Foreskin fibroblast (primary cell): ENCODE measurements at places on chromosomes 7 and 10.

DNA sequence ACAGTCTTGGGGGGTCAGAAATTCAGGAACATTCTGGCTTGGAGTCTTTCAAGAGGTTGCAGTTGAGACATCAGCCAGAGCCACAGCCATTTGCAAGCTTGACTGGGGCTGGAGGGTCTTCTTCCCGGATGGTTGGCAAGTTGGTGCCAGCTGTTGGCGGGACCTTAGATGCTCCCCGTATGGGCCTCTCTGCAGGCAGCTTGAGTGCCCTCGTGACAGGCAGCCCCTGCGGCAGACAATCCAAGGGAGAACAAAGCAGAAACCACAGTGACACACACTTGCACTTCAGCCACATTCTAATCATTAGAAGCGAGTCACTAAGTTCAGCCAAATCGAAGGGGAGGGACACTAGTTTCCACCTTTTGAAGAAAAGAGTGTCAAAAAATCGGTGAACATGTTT, 59.4 kb upstream of the MXI1 start:
- peak; percentile 8 for DNase-seq

- peak; percentile 53 for DNase-seq
Observed at GRCh38 chr7:155811895-155812761, at the start of gene SHH. TSS of gene SHH (minus strand) at chr7:155812463. CDS start at chr7:155812122, 341 bp downstream.

DNA sequence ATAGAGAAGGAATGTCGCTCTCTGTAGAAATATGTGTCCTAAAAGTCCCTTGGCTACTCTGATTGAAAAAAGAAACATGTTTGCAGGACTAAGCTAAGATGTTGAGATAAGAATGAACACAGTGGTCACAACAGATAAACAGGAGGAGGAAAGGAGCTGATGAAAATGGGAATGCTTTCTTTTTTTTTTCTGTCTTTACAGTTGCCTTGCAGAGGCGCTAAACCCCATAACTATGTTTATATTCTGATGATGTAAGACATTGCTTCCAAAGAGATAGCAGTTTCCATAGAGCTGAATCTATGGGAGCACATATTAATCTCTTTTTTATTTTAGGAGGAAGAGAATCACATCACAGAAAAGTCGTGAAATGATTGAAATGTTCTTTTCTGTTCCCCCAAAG, 153.5 kb upstream of the LYZL1 start:
- no peak for DNase-seq

- no peak for DNase-seq
Observed at GRCh38 chr10:122077311-122077875, 88.4 kb downstream of the TACC2 start.

GRCh38 chr7:137462074-137462715, 118.7 kb upstream of the PTN start:
- DNase-seq = peak; percentile 77

DNA sequence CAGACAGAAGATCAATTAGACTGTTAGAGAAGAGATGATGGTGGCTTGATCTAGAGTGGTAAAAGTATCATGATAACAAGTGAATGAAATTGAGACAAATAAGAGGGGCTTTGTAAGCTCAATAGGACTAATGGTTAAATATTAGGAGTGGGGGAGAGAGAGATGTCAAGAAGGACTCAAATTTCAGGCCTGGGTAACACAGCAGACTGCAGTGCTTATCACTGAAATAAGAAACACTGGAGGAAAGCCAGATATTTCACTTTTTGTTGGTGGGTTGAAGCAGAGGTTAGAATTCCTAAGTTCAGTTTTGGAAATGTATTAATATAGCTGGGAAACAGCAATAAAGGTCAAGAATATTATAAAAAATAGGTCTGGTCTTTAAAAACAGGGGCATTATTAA, 74.6 kb downstream of the ORC5 start:
- DNase-seq = no peak

DNA sequence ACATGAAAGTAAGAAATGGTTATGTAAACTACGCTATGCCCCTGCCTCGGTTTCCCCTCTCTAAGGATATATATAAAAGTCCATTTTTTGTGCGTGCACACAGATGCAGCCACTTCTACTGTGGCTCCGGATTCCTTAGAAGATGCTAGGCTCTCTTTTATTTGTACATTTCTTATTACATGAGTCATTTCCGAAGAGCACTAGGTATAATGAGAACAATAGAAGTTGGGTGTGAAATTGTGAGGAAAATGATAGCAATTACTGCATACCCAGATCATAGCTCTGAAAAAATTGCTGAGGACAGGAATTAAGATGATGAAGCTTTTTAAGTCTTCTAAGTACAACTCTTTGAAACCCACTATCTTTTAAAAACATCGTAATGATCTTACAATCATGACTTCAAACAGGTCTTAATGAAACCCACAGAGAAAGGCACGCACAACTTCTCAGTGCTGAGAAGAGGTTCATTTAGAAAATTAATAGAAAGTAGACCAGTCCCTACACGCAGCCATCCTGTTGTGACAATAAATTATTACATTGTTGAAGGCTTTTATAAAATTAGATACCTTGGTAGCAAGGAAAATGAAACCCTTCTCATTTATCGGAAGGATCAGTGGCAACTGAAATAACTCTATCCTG, 96.2 kb upstream of the FGFR2 start:
- no peak for DNase-seq

GRCh38 chr7:156898938-156899337, 6.0 kb upstream of the LMBR1 start:
- peak; percentile 22 for DNase-seq

- DNase-seq = no peak
Observed at GRCh38 chr7:138116892-138117291, 40.6 kb downstream of the AKR1D1 start.

DNA sequence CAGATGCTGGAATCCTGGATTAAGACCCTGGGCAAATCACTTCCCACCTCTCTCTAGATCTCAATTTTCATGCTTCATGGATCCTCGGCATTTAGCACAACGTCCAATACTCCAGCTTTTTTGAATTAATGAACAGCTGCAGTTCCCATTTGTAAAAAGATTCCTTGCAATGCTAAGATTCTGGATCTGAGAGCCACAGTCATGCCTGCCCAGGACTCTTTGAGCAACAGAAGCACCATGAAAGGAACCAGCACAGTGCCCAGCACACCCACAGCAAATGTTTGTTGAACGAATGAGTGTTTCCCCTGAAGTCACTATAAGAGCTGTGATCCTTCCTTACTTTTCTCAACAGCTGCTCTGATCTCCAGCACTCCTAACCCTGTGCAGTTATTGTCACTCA, 20.8 kb upstream of the DDIT4 start:
- peak; percentile 47 for DNase-seq

DNA sequence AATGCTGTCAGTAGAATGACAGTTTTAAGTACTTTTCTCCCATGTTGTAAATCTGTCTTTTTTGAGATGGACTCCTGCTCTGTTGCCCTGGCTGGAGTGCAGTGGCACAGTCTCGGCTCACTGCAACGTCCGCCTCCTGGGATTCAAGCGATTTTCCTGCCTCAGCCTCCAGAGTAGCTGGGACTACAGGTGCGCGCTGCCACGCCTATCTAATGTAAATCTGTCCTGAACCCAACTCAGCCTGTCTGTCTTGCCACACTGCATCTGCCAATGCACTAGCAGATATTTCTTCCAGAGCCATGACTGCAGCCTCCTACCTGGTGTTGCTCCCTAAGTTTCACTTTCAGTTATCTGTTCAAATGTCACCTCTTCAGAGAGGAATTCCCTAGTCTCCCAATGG, 264.1 kb downstream of the PHF14 start:
- DNase-seq = no peak

DNA sequence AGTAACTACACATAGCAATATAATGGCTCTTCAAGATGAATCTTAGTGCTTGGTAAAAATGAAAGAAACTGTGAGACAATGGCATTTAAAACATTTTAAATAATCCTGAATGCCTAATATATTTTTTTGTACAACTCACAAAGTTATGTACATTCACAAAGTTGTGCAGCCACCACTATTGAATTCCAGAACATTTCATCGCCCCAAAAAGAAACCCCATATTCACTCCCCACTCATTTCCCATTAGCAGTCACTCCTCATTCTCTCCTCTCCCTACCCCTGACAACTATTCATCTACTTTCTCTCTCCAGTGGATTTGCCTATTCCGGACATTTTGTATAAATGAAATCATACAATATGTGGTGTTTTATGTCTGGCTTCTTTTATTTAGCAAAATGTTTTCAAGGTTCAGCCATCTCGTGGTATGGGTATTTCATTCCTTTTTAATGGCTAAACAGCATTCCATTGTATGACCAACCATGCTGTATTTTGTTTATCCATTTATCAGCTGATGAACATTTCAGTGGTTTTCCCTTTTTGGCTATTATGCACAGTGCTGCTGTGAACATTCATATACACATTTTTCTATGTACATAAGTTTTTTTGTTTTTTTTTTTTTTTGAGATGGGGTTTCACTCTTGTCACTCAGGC, 34.7 kb downstream of the ENTPD7 start:
- peak; percentile 59 for DNase-seq

DNA sequence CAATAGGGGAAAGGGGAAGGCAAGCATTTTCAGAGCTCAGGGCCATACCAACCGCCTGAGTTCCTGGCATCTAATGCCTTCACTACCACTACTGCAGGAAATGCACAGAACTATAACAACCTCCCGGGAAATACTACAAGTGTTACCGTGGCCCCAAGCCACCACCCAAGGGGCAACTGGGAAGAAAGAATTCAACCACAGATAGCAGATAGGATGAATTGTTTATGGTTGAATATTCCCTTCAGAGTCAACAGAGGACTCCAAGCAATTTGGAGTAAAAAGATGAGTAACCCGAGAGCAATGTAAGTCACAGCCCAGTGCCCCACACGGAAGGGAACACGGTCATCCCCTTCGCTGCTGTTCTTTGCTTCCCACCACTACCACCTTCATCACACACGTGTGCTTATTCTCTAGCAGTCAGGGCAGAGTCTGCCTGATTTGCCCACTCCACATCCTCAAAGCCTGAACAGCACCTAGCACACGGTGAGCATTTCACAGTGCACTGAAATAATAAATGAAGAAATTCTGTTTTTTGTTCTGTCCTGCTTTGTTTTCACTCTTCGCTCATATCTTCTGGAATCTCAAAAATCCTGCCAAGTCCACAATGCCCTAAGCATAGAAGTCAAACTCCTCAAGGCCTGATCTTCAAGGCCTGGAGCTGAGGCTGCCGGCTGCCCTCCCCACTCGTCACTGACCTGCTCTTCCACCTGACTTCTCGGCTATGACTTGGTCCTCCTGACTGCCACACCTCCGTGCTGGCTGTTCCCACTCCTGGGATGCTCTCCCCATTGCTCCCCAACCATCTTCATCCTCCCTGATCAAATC, 221.1 kb downstream of the KCNMA1 start:
- peak; percentile 85 for DNase-seq

GRCh38 chr10:50927522-50928189, 42.2 kb upstream of the A1CF start:
- no peak for DNase-seq

DNA sequence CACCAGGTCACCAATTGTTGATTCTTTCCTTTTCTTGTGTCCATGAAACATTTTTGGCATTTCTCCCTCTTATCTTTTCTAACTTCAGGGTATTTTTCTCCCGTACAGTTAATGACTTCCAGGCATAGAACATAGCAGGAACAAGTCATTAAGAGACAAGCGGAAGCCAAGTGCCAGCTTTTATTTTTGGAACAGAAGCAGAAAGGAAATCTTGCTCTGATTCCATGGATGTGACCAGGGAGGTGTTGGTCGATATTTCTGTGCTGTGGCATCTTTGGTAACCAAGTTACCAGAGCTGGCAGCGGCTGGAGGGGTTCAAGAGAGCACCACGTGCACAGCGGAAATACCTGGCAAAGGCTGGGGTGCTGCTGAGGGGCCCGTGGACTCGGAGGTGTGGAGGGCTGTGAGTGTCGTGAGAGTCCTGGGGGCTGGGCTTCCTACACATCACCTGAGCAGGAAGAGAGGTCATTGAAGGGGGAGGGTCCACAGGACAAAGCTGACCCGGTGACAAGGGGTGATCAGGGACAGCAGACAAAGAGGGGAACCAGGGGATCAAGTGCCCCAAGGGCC, 1.8 kb downstream of the LLCFC1 start:
- no peak for DNase-seq

- peak; percentile 90 for DNase-seq
Observed at GRCh38 chr7:116588225-116588624, 63.4 kb downstream of the CAV1 start.

GRCh38 chr7:153100691-153101237, 341.2 kb downstream of the ACTR3B start:
- no peak for DNase-seq

GRCh38 chr7:128904381-128905197, 5.9 kb downstream of the KCP start:
- peak; percentile 33 for DNase-seq

GRCh38 chr10:30869566-30869965, 162.1 kb downstream of the ZNF438 start:
- no peak for DNase-seq

DNA sequence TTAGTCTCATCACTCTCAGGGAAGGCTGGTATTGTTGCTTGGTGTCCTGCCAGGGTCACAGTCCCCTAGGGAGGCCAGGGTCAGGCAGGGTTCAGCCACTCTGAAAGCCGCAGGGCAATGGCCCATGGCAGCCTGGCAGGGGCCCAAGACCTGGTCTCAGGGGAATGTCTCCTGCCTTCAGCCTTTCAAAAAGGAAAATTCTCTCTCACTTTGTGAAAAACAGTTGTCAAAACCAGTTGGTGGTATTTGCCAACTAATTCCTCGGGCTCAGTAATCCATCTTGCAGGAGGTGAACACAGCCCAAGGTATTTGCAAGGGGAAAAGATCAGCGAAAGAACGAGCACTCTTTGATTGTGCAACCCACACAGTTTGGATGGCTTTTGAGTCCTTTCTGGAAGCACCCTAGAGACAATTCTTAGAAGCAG, 101.5 kb downstream of the JCAD start:
- peak; percentile 22 for DNase-seq

GRCh38 chr7:48182718-48183369, 11.6 kb downstream of the ABCA13 start:
- DNase-seq = peak; percentile 4

- no peak for DNase-seq
Observed at GRCh38 chr10:78041170-78042057, 7.8 kb downstream of the RPS24 start.

DNA sequence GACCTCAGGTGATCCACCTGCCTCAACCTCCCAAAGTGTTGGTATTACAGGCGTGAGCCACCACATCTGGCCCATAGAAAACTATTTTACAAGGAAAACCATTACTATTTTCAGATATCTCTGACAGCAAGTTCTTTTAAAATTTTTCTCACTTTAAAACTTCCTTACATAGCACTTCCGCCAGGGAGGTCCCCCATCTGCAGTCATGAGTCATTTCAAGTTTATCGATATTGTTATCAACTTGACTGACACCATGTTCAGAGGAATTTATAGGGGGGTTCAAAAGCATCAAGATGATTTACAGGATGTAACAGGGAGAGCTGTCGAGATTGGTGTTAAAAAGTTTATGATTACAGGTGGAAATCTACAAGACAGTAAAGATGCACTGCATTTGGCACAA, 88.8 kb downstream of the NRBF2 start:
- DNase-seq = no peak

GRCh38 chr7:779480-779879, 52.4 kb upstream of the PRKAR1B start:
- DNase-seq = no peak

- DNase-seq = peak; percentile 99
Observed at GRCh38 chr7:108246227-108246837, 116.2 kb upstream of the LAMB4 start.

GRCh38 chr7:92614660-92615174, 24.5 kb upstream of the FAM133B start:
- DNase-seq = peak; percentile 41

GRCh38 chr7:45610660-45611299, 36.6 kb downstream of the ADCY1 start:
- no peak for DNase-seq
